ENCODE measurements at places on chromosomes 5 and 9. TPM values are rescaled to one million over a fixed set of nuclear protein-coding genes. Genes with fewer than 3 reads are reported as not detected.

Gene PAPPA
- polyA plus RNA-seq, result 0.29 TPM

Gene BAAT
- polyA plus RNA-seq, result 0.71 TPM

Gene TPPP
- 2.4 TPM for polyA plus RNA-seq

Gene ARHGEF39
- not detected for polyA plus RNA-seq

Gene TAF1L
- polyA plus RNA-seq, result not detected

Gene PTPN3
- polyA plus RNA-seq, result 0.67 TPM

Gene ADAMTS12
- not detected for polyA plus RNA-seq

Gene RUSC2
- 3.3 TPM for polyA plus RNA-seq

Gene ECM2
- polyA plus RNA-seq, result 9.1 TPM

Gene BNC2
- polyA plus RNA-seq, result 0.07 TPM

Gene KCTD16
- 11.7 TPM for polyA plus RNA-seq

Gene VAV2
- 0.12 TPM for polyA plus RNA-seq

Gene PRKACG
- polyA plus RNA-seq, result not detected

Gene PPP6C
- 39.5 TPM for polyA plus RNA-seq

Gene LCN12
- polyA plus RNA-seq, result not detected

Gene AQP7
- not detected for polyA plus RNA-seq

Gene NSG2
- polyA plus RNA-seq, result 376 TPM

Gene MEIKIN
- polyA plus RNA-seq, result 0.85 TPM

Gene CTSV
- polyA plus RNA-seq, result not detected

Gene PIP5KL1
- polyA plus RNA-seq, result not detected

Gene MAST4
- polyA plus RNA-seq, result 42.4 TPM

Gene BTNL3
- polyA plus RNA-seq, result not detected

Gene FAF2
- 44.3 TPM for polyA plus RNA-seq

Gene TSLP
- not detected for polyA plus RNA-seq

Gene PRUNE2
- polyA plus RNA-seq, result 18.6 TPM

Gene FAM200C
- polyA plus RNA-seq, result 8.1 TPM

Gene CMBL
- 16.6 TPM for polyA plus RNA-seq

Gene C9orf50
- not detected for polyA plus RNA-seq

Gene SPATA6L
- polyA plus RNA-seq, result 0.65 TPM

Gene GABRA6
- polyA plus RNA-seq, result 21.4 TPM

Gene RAD50
- polyA plus RNA-seq, result 44.9 TPM

Gene C1QTNF2
- 2.4 TPM for polyA plus RNA-seq

Gene C9orf78
- polyA plus RNA-seq, result 70.4 TPM

Gene KCNIP1
- 148 TPM for polyA plus RNA-seq

Gene PDCD1LG2
- polyA plus RNA-seq, result 0.71 TPM

Gene C9
- 0.08 TPM for polyA plus RNA-seq

Gene RBM22
- polyA plus RNA-seq, result 22.0 TPM

Gene TSSK1B
- polyA plus RNA-seq, result not detected

Gene LOX
- 46.4 TPM for polyA plus RNA-seq

Gene TAL2
- not detected for polyA plus RNA-seq

Gene CCL27
- polyA plus RNA-seq, result 0.66 TPM

Gene CCDC187
- not detected for polyA plus RNA-seq

Gene ORM2
- polyA plus RNA-seq, result not detected

Gene CD274
- 0.27 TPM for polyA plus RNA-seq
